AG08395 (cell line): ENCODE measurements at places on chromosomes 11 and 22.

- no peak for DNase-seq
These were observed 645 bp downstream of the CDC42BPG start for GRCh38 chr11:64843686-64844329.

DNA sequence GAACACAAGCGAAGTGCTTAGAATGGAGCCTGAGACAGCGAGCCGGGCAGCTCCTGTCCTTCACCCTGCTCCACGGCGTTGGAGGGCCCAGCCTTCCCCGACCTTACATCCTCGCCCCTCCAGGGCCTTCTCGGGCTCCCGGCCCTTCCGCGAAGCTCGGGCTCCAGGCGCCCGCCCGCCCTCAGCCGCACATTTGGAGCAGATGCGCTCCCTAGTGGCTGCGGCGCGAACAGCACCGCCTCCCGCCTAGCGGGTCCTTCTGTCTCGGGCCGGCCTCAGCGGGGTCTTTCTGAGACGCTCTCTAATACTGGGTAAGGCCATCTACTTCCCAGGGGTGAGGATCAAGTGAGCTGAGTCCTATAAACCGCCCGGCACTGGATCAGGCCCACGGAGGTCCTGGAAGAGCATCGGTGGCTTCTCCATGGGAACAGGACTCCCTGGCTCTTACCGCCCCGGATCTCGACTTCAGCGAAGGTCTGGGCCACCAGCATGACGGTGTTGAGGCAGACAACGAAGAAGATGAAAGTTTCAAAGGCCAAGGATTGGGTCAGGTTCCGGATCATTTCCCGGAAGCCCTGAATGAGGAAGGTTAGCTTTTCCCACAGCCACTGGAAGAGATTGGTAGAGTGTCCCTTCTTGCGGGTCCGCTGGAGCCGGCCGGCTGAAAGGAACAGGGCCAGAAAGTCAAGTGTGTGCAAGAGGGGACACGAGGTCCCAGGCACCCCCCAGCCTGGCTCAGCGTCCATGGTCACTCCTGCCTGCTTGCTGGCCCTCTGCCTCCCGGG, 3.7 kb downstream of the CATSPER1 start:
- peak; percentile 86 for DNase-seq

DNA sequence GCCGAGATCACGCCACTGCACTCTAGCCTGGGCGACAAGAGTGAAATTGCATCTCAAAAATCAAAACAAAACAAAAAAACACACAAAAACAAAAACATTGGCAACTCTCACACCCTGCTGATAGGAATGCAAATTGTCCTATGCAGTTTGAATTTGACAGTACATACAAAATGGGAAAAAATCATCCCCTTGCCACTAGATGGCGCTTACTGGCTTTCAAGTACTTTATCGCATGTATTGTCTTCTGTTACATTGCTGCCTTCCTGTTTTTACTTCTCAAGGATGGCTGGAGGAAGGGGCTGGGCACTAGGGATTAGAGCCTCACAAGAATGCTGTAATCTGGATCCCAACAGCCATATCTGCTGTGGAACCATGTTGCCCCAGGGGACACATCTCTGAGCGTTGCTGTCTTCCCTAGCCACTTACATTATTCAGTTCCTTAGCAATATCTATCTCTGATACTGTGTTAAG, 59.4 kb upstream of the A4GALT start:
- peak; percentile 81 for DNase-seq

DNA sequence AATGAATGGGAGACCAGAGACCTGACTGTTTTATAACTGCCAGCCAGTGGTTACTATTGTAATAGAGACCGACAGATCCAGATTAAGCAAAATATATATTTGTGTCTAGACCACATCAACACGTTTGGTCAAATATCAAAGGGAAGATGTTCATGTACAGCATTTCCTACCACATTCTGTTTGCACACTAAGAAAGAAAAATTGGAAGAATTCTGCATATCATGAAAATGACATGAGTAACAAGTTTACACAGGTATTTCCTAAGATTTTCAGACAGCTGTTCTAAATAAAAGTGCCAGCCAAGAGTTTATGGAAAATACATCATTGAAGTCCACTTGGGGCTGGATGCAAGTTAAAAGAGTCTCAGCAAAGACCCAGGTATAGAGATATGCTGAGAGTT, 145.5 kb upstream of the ANO3 start:
- DNase-seq = no peak

- DNase-seq = peak; percentile 25
These were observed 17.5 kb downstream of the CTTN start for GRCh38 chr11:70415642-70416395.

GRCh38 chr22:29641042-29641699, 37.7 kb downstream of the NF2 start:
- peak; percentile 54 for DNase-seq

DNA sequence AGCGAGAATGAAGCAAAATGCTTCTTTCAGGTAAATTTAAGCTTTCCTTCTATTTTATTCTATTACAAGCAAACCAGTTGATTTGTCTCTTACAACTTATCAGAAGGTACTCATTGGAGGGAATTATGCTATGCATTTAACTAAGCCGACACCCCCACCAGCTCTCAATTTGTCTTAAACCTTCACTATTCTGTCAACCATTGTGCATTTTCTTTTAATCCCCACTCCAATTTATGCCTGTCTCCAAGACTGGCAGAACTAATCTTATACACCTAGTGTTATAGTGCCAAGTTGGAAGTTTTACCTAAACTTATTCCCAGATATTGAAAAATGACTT, 12.5 kb downstream of the TAF1D start:
- DNase-seq = no peak

DNA sequence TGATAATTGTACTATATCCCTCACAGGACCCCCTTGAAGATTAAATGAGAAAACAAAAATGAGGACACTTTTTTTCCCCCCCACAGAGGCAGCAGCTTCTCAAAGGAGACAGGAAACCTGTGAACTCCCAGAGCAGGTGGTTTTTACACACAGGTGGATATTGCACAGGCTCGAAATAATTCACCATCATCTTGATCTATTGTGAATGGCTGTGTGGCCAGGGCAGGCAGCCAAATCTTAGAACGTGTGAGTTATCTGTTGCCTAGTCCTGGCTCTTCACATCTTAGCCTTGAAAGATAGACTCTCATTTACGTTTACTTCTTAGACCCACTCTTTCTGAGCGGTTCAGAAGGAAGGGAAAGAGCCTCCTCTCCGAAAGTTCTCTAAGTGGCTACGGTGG, 23.5 kb downstream of the PPFIBP2 start:
- no peak for DNase-seq

GRCh38 chr11:1906611-1907423, 12.7 kb upstream of the TNNT3 start:
- no peak for DNase-seq
